Kidney epithelial cell (primary cell): ENCODE measurements at places on chromosomes 1 and 21.

DNA sequence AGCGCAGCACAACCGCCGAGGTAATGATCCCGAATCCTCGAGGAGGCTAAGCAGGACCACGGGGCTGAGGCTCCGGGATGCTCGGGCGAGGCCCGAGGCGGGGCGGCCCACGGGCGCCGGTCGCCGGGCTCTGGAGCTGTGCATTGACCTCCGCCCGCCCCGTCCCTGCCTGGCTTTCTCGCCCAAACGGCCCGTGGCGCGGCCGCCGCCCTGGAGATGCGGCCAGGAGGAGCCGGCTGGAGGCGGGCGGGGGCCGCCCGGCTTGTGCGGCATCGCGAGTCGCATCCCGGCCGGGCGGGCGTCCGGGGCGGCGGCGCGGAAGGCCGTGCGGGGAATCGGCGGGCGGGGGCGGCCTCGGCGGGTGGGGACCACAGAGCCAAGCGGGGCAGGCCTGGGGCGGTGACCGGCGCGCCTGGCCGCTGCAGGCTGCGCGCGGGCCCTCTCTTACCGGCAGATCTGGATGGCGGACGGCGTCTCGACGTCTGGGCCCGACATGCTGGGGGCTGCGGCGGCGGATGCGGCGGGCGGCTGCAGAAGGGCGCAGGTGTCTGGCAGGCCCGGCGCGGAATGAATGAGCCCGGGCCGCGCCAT lies 663 bp downstream of the ACOT7 start:
- no peak for DNase-seq

DNA sequence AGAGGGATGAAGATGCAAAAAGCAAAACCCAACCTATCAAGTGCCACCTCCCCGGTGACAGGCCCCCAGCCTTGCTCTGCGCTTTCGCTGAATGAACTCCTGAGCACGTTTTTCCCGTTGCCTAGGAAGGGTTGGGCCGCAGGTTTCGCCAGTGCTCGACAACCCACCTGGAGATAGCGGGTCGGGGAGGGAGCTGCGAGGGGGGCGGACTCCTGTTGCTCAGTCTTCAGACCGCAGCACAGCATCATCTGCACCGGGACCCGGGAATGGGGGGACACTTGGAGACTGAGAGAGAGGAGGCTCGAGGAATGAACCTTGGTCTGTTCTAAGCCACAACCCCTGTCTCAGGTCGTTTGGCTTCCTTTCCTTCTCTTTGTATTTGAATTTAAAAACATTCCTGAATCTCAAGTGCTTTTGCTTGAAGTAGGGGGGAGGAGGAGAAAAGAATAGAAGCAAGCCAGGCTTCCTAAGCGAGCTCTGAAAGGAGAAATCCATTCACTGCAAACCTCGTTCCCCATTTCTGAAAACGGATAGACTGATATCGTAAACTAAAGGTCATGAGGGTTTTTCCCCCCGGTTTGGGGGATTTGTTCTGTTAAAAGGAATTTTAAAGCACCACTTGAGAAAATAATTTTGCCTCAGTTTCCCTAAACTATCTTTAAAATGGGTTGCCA lies 1.2 kb downstream of the AK5 start:
- DNase-seq: no peak

DNA sequence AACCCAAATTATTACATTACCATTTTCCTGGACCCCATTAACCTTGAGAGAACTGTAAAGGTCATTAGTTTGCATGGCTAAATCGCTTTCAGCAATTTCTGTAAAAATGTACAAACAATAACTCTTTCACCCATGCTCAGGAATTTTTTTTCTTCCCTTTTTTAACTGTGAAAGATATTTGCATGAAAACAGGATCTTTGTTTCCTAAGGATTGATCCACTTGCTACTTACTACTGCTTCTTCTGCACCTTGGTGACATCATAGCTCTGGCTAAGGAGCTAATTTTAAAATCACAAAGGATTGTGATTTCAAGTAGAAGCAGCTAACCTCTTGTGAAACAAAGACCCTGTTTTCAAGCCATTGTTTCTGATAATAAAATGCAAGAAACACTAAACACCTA lies 274.6 kb upstream of the ESRRG start:
- DNase-seq: no peak

GRCh38 chr1:182415789-182416188 lies 15.3 kb upstream of the TEDDM1 start:
- DNase-seq: no peak

GRCh38 chr1:162088281-162088969 lies 18.9 kb downstream of the NOS1AP start:
- DNase-seq: no peak

- peak; percentile 84 for DNase-seq
Observed at GRCh38 chr1:119080586-119080985, 59.9 kb downstream of the WARS2 start.

DNA sequence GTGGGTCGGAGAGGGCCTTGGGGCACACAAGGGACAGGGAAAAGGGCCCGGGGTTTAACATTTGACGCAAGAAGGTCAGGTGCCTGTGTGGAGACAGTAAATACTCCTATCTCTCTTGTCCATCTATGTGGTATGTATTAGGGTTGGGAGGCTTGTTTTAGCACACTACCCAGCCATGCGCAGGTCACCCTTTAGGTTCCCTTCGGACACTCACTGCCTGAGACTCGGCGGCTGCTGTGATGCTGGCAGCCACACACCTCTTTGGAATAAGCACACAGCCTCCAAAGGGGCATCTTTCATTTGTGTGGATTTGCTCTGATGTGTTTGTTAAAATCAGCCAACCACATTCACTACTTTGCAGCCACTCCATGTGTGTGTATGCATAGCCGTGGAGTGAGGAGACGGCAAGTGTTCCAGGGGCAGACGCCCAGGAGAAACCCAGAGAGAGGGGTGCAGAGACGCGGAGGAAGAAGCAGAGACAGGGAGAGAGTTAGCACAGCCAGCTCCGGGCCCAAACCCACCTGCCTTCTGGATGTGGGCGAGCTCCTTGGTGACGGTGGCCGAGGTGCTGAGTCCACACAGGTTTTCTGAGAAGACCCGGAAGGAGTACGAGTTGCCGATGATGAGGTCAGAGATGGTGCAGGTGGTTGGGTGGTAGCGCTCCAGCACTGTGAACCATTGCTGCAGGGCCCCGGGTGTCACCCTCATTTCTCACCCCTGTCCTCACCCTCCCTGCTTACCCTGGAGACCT lies 5.7 kb downstream of the MYBPH start:
- DNase-seq: no peak

GRCh38 chr1:184051138-184051484 lies 419 bp upstream of the TSEN15 start:
- no peak for DNase-seq

DNA sequence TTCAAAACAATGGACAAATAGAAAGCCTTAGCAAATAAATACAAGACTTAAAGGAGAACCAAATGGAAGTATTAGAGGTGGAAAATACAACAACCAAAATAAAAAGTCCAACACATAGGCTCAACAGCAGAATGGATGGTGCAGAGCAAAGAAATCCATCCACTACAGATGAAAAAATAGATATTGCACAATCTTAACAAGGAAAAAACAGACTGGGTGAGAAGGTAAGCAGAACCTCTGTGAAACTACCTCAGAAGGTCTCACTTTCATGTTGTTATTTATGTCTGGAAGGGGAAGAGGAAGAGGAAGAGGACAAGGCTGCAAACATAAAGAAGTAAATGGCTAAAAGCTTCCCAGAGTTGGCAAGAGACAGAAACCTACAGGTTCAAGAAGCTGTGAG lies 158.7 kb upstream of the NBPF11 start:
- no peak for DNase-seq

GRCh38 chr1:154115180-154115579 lies 39.7 kb downstream of the NUP210L start:
- DNase-seq: no peak

DNA sequence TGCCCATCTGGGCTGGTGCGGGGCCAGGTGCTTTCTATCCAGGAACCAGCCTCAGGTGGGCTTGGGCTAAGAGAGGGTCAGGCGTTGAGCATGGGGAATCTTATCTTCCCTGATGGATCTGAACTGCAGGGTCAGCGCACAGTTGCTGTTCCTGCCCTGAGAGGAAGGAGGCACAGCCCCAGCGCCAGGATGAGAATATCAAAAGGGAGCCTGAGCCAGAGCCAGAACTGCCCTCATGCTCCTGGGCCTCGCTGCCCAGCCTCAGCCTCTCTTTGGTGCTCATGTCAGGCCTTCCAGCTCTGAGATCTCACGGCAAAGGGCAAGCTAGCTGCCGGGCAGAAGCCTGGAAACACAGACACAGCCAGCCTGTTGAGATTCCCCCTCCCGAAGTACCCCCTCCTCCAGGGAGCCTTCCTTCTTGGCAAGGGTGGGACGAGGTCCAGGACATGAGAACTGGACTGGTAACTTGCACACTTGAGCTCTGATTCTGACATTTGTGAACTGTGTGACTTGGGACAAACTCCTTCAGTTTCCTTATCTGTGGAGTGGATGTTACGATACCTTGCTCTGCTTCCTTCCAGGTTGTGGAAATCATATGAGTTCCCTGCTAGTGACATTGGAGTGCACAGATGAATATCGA lies 1.2 kb upstream of the LAD1 start:
- DNase-seq: no peak

DNA sequence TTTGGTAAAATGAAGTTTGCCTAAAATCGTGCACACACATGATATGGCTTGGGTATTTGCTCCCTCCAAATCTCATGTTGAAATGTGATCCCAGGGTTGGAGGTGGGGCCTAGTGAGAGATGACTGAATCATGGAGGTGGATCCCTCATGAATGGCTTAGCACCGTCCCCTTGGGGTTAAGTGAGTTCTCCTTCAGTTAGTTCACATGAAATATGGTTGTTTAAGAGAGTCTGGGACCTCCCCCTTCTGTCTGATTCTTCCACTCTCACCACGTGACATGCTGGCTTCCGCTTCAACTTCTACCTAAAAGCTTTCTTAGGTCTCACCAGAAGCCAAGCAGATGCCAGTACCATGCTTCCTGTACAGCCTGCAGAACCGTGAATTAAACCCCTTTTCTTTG lies 58.4 kb downstream of the SIPA1L2 start:
- DNase-seq: no peak

DNA sequence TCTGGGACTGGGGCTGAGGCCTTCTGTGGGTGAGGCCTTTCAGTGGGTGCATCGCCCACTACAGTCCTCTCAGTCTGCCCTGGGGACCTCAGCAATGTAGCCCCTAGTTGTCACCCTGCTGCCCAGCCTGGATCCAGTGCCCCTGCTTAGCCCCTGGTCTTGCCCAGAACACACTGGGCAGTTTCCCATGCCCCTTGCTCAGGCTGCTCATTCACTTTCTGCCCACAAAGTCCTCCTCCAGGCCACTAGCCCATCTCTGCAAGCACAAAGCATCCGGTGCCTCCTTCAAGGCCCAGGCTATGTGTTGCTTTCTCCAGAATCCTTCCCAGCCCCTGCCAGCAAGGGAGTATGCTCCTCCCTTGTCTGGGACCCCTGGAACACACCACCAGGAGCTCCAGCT lies 5.4 kb upstream of the ADORA1 start:
- DNase-seq: no peak

- DNase-seq: no peak
Observed at GRCh38 chr21:42669041-42669440, 15.6 kb downstream of the PDE9A start.

GRCh38 chr1:231665101-231665500 lies 38.5 kb downstream of the DISC1 start:
- DNase-seq: no peak

- DNase-seq: no peak
Observed at GRCh38 chr1:234893725-234894630, 234.7 kb downstream of the TOMM20 start.

- no peak for DNase-seq
Observed at GRCh38 chr1:1373051-1373814, 1.8 kb downstream of the AURKAIP1 start.

GRCh38 chr21:14987370-14988170 lies 77.2 kb downstream of the NRIP1 start:
- DNase-seq: no peak
